Left forelimb (tissue), 1 donor: ENCODE measurements at places on chromosomes 2 and 18.

- no peak for DNase-seq
Measured at GRCh38 chr2:48736251-48736650, 19.3 kb downstream of the LHCGR start.

DNA sequence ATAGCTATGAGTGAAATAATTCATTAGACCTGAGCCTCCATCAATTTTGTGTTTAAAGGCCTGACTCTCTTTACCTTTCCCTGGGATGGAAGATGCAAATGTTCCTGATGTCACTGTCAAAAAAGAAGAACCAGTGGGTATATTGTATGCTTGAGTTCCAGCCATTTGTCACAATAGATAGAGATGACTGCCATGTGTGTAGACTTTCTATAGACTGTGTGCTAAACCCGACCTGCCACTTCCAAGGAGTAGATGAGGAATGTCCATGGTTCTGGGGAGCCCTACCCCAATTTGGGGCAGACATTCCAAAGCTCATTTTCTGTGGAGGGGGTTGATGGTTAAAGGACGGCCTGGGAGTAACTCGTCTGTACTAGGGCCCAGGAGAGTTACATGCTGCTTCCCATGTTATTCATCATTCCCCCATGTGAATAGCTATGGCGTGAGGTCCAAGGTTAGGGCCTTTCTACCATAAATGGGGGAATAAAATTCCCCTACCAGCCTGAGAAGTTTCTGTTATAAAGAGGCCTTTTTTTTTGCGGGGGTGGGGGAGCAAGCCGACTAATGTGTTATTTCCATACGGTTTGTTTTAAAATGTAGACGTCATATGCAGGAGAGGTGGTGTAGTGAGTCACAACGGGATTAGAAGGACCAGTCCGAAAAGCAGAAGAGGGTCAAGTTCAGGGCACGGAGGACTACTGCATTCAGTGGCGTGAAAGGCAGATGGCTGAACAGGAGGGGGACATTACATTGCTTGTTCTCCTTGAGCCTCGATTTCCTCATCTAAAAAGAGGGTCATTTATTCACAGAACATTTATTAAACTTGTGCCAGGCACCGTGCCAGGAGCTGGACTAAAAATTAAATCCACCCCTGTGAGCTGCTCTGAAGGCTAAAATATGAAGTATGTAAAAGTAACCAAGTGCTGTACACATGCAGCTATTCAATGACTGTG lies 24.0 kb downstream of the IL1B start:
- no peak for DNase-seq

DNA sequence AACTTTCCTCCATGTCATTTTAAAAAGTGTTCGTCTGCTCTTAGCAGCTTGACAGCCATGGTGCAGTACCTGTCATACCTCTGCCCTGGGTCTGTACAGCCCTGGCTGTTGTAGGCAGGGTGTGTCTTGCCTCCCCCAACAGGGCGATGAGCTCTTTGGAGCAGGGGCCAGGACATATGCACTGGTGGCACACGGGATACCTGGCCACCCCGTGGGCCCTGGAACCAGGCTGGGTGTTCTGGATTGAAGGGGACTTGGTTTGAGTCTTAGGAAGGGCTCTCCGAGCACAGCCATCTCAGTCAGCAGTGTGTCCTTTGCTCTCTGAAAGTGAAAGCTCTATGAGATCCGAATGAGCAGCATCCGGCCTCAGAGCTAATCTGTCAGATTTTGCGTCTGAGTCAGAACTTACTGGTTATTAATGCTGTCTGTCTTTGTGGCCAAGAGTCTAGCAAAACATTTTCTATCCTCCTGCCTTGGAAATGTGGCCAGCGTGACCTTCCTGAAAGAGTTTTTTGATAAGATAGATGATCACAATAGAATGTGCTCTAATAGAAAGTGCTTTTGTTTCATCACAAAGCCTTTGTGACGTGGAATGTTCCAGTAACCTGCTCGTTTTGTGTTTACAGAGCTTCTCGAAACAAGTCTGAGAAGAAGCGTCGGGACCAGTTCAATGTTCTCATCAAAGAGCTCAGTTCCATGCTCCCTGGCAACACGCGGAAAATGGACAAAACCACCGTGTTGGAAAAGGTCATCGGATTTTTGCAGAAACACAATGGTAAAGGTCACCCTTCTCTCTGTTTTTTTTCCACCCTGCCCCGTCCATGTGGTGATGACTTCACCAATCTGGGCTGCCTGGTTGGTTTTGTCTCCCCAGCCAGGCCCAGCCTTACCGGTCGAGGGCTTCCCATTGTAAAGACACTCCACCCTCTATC lies 77.3 kb upstream of the RPL31 start:
- peak; percentile 33 for DNase-seq

DNA sequence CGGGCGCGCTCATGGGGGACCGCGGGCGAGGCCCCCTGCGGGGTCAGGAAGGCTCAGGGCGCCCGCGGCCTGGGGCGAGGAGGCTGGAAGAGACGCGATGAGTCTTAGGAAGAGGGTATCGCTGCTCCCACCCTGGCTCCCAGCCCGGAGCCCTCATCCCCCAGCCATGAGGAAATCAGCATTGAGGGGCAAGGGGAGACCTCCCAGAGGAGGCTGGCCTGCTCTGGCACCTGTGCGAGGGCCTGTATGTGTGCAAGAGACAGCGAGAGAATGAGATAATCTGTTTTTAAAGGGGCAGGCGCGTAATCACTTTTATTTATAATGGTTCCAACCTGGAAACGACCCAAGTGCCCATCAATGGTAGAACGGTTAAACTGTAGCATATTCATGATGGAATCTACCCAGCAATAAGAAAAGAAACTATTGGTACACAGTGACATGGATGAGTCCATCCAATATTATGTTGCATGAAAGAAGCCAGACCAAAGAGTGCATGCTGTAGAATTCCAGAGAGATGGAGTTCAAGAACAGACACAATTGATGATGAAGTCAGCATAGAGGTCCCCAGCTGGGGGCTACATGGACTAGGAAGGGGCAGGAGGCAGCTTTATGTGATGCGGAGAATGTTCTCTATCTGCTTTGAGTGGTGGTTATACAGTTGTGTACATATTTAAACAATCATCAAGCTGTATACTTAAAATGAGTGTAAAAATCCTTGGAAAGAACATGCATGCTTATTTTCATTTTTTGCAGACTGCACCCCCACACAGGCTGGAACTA lies 14.4 kb downstream of the FBXO41 start:
- no peak for DNase-seq

DNA sequence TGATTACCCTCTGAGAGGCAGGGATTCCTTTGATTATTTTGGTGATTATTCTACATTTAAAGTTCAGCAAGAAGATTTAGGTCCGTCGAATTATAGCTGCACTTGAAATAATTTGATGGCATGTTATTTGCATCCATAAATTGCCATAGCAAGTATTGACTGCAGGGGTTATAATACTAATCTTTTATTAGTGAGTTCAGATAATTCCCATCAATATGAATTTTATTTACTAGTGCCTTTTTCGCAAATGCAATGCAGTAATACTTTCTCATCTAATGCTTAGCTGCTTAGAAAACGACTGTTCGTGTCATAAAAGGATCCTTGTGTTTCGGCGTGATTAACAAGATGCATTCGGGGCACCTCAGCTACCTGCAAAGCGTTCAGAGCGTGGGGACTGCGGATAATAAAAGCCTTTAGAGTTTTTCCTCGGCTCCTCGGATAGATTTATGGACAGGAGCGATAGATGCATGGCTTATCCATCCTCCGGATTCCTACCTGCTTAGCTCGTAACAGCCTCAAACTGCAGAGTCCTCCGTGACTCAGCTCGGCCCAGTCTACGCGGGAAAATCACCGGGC lies 2.5 kb upstream of the GBX2 start:
- DNase-seq, result no peak

DNA sequence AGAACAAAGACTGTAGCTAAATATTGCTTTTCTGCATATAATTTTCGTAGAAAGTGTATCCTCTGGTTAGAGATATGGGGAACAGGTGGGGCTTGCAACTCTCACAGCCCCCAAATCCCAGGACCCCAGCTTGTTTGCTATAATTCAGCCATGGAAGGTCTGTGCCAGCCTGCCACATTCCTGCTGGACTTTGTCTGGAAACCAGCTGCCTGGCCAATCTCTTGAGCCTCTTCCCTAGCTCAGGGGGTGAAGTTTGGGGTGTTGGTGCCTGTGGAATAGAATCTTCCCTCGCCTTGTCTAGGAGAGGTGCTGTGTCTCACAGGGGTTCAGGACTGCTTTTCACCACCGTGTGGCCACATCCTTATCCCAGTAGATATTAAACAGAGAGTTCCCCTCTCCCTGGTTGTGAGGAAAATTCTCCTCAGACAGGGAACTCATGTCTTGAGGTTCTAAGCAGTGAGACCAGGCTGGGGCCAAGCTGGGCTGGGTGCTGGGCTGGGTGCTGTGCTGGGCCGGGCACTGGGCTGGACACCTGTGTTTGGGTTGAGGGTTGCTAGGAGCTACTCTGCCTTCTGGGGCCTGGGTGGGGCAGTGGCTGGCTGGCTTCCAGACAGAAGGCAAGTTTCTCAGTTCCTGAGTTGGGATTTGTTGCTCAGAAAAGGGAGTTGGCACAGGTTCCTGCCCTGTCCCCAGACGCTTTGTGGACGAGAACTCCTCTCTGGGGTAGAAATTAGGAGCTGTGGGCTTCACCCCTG lies 12.3 kb downstream of the TOGARAM2 start:
- no peak for DNase-seq

DNA sequence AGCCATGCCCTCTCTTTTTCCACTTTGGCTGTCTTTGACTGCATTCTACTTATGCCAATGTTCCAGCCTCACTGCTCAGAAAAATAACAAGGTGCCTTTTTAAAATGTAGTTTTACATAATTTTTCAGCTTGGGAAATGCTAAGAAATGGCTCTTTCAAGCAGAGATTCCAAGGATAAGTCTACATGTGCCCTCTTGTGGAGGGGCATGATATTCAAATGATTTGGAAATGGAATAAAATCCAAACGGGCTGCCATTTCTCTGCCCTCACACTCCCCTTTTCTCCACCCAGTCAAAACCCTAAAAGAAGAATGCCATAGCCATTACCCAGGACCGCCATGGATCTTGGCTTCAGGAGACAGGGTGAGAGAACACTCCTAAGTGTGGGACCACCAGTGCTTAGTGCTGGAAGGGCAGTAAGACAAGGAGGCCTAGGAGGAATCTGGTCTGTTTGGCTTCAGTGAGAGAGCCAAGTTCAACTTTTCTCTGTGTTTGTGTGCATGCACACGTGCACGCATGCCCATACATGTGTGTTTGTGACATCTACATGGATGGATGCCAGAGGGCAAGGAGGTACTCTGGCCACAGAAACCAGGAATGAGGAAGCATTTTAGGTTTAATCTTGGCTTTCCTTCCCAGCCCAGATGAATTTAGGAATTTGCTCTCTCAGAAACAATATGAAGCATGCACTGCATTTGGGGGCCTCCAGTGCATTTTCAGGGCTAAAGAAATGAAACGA lies 174.0 kb upstream of the SLC14A2 start:
- DNase-seq, result no peak

DNA sequence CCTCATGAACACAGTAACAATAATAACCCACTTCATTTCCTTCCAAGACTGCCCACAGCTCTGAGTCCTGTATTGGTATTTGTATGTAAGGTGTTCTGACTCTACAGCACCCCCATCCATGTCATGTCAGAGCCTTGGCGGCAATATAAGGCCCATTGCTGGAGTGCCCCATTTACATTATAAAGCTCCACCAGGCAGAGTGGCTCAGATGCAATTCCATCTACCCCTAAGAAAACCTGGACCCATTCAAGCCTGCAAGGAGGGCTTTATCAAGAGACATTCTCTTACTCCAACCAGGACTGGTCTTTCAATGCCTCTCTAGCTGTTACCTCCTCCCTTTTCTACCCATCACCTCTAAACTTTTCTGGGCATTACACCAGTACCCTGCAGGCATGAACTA lies 101.6 kb downstream of the ANTXR1 start:
- no peak for DNase-seq

DNA sequence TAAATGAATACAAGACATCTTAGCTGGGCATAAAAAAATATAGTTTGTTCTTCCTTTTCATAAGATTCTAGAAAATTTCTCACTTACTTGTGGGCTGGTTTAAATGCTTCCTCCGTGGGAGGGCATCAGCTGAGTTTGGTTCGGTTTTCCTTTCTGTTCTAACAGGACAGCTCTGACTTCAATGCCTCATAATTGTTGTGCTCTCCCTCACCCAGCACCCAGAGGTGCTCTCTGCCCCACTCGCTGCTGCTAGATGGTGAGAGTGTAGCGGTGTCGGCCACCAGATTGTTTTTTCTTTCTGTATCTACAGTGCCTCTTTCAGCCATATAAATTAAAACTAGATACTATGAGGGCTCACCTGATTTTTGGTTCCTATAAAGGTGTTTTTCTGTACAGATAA lies 407.2 kb upstream of the CDH7 start:
- DNase-seq, result no peak

GRCh38 chr18:38369772-38370690 lies 804.4 kb upstream of the CELF4 start:
- no peak for DNase-seq

DNA sequence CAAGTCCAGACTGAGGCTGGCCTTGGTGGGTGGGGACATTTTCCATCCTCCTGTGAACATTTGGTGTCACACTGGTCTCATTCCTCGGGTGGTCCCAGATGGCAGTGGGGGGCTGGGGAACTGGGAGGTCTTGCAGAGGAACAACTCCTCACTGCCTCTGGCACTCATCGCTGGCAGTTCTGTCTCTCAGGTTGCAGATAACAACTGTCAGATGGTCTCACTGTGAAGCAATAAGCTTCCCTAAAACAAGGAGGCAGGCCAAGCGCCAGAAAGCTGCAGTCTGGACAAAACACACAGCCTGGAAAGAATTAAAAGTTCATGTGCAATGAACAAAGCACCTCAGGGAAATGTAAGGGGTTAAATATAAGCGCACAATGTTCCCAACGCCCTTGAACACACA lies 78.1 kb downstream of the IRS1 start:
- DNase-seq, result no peak

DNA sequence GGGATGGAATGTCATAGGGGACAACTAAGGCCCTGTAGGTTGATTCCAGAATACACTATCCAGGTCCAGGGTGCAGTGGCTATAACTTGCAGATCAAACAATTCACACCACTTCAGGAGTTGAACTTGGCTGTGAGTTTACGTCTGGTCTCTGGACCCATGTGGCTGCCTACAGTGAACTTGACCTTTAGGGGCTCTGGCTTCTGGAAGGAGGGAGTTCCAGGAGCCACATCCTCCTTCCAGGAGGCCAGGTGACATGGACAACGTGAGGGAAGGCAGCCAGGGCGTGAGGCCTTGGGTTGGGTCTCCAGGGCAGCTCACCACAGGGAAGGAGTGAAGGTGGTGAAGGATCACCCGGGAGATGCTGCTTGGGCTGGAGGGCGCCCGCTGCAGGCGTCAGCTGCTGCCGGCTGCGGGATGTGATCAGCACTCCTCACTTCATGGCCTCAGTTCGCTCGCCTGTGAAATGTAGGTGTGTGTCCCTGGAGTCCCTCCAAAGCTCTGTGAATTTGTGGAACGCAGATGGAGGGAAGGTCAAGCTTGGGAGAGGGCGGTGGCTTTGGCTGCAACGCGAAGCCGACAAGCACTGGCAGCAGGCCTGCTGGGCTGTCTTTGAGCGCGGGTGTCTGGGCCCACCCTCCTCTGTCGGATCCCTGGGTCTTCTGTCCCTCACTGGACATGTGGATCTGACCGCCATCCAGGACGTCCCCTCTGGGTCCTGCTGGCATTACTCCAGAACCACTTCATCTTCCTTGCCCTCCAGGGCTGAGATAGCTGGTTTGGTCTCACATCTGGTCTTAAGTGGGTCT lies 146.5 kb downstream of the GLI2 start:
- no peak for DNase-seq

- DNase-seq, result no peak
Measured at GRCh38 chr2:48540237-48540935, 10.4 kb downstream of the STON1 start.
